Activated CD8-positive, alpha-beta memory T cell treated with anti-CD3 and anti-CD28 coated beads for 36 hours (primary cell): ENCODE measurements at places on chromosomes 2 and 18. TPM values are rescaled to one million over a fixed set of nuclear protein-coding genes. Genes with fewer than 3 reads are reported as not detected.

PLEKHA3 gene
- 27.0 TPM for total RNA-seq

NYAP2 gene
- total RNA-seq = not detected

GLI2 gene
- not detected for total RNA-seq

DNAH7 gene
- total RNA-seq = 0.08 TPM

C2orf66 gene
- total RNA-seq = not detected

GCG gene
- not detected for total RNA-seq

SCN7A gene
- not detected for total RNA-seq

OTOS gene
- not detected for total RNA-seq

ILKAP gene
- total RNA-seq = 56.6 TPM

RESP18 gene
- total RNA-seq = not detected

STK17B gene
- total RNA-seq = 129 TPM

TRABD2A gene
- total RNA-seq = 28.6 TPM

BARD1 gene
- total RNA-seq = 24.1 TPM

STPG4 gene
- 0.32 TPM for total RNA-seq

PROKR1 gene
- 0.08 TPM for total RNA-seq

OTX1 gene
- total RNA-seq = not detected

ELAC1 gene
- 8.2 TPM for total RNA-seq

YWHAQ gene
- total RNA-seq = 500 TPM

ZNF385B gene
- total RNA-seq = not detected

SP3 gene
- 84.8 TPM for total RNA-seq

REG3A gene
- total RNA-seq = not detected

DSC1 gene
- 0.08 TPM for total RNA-seq

GALR1 gene
- not detected for total RNA-seq

ASB18 gene
- total RNA-seq = not detected

SULT1C4 gene
- total RNA-seq = not detected

PTGR3 gene
- total RNA-seq = 23.3 TPM

GAD1 gene
- 0.76 TPM for total RNA-seq

MROH2A gene
- not detected for total RNA-seq

ASPRV1 gene
- 0.61 TPM for total RNA-seq

MOCOS gene
- 0.29 TPM for total RNA-seq

AQP12B gene
- total RNA-seq = not detected

DLGAP1 gene
- total RNA-seq = not detected

ZRANB3 gene
- 10.2 TPM for total RNA-seq

LCT gene
- total RNA-seq = 0.25 TPM

IRS1 gene
- 4.8 TPM for total RNA-seq

GNLY gene
- total RNA-seq = 18.6 TPM

SPHKAP gene
- total RNA-seq = not detected

EMILIN1 gene
- 0.48 TPM for total RNA-seq

CELF4 gene
- total RNA-seq = not detected

PTH2R gene
- total RNA-seq = 0.08 TPM

C2orf80 gene
- total RNA-seq = not detected

MYO7B gene
- total RNA-seq = 0.17 TPM

DSC2 gene
- not detected for total RNA-seq

MYOM1 gene
- total RNA-seq = 0.59 TPM

DSG1 gene
- not detected for total RNA-seq

VAMP5 gene
- total RNA-seq = 25.7 TPM
